Activated CD8-positive, alpha-beta memory T cell treated with anti-CD3 and anti-CD28 coated beads, Interleukin-2, amount 10 ng/mL, durations not matched to agents 7 days and 5 days (primary cell): ENCODE measurements at places on chromosomes 5 and 9.

DNA sequence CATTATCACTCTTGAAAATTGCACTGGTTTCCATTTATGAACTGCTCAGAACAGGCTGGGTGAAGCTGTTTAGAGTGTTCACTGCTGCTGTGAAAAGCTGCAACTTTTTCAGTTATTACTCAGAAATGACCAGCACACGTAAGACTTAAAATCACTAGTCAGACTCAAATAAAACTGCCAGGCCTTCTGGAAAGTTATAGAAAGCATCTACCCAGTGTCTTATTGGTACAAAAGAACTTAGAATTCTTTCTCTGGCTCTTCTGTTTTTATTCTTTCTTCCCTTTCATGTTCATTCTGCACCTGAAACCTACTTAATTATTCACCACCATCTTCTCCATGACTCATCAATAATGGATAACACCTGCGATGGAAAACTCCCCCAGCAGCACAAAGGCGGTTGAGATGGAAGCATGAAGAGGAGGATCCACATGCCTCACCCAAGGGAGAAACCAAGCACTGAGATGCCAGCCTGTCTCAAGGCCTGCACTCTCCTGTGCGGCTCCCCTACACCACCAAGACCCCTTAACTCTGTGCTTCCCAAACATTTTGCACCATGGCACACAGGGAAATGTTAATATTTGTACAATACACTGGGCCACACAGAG, 171.9 kb downstream of the ENTREP1 start:
- no peak for DNase-seq

- DNase-seq: no peak
Observed at GRCh38 chr9:27073841-27074728, 34.9 kb upstream of the TEK start.

DNA sequence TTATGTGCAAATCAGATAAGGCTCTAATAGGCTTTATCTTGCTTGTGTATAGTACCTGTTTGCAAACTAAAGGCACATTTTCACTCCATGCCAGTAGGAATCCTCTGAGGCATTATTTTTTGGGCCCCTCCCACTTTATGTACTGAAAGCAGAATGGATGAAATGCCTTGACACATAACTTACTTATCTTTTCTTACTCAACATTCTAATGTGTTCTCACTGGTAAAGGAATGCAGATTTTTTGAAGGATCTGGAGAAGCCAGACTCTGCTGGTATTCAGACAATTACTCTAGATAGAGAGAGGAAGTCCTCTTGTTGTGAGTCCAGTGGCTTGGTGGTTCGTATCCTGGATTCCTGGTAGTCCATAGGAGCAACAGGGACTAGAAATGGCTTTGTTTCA, 336.7 kb downstream of the CCDC171 start:
- no peak for DNase-seq

DNA sequence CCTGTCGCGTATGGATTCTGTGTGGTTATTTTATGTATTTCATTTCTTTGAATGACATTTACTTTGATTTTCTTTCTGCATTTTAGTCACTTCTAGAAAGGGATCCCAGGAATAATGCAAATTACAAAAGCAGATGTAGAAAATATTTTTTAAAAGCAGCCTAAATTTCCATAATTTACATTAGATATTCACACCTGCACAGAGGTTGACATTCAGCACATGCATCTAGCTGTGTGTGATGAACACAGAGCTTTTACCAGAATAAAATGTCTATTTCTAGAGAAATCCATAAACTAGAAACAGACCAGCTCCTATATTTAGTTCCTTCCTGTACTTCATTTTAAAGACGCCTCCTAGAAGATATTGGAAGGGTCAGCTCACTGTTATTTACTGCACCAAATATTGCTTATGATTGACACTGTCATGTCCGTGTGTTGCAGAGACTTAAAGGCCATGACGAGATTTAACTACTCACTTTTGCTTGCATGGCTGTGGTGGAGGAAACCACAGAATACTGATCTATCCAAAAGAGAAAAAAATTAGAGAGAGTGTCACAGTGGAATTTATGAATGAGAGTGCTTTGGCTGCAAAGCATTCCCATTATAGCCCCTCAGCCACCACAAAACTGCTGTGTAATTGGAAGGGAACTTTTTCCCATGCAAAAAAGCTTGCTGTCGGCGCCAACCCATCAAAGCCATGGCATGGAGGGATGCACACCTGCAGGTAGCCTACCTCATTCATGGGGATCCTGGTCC, 58.1 kb downstream of the EBF1 start:
- no peak for DNase-seq

- no peak for DNase-seq
Observed at GRCh38 chr9:15722888-15723287, 170.0 kb downstream of the CCDC171 start.

GRCh38 chr5:156598964-156599363, 251.1 kb upstream of the PPP1R2B start:
- no peak for DNase-seq

DNA sequence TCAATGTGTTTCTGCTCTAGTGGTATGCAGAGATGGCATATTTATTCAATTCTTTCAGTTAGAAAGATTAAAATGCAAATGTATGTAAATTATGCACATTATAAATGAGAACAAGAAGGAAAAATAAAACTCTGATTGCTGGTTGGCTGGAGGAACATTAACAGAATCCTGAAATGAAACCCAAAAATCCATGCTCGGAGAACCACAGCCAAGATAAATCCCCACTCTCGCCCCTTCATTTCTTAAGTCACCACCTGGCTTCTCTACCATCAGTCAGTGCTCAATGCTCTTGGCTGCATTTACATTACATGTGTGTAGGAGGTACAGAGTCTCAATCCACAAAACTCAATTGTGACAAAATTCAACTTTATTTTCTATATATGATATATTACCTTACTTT, 184.9 kb downstream of the TRIM36 start:
- DNase-seq: no peak

GRCh38 chr5:135332519-135333150, 66.4 kb downstream of the MACROH2A1 start:
- DNase-seq: no peak

DNA sequence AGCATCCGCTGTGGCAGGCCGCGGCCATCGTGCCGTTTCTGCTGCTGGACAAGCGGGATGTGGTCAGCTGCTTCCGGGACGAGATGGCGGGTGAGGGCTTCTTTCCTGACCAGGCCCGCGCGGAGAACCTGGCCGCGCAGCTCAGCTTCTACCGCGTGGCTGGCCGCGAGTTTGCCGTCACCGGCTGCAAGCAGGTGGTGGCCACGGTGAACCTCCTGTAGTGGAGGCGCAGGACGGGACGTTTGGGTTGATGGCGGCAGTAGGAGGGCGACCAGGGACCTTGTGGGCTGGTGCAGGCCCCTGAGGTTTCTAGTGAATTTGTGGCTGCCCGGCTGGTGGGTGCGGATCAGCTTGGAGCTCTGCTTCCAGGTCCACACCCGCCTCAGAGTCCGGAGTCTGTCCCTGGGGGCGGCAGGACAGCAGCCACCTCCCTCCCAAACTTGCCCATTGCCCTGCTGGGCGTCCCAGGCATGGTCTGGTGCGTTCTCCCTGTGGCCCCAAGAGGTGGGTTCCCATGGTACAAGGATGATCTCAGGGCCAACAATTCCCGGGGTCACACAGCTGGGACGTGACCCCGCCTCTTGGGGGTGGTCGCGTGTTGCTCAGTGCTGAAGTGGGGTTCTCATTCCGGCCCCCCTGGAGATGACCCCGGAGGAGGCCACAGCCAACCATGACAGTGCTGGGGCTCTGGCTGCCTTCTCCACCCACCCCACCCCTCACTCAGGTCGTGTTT, 2.4 kb downstream of the TOR4A start:
- no peak for DNase-seq

DNA sequence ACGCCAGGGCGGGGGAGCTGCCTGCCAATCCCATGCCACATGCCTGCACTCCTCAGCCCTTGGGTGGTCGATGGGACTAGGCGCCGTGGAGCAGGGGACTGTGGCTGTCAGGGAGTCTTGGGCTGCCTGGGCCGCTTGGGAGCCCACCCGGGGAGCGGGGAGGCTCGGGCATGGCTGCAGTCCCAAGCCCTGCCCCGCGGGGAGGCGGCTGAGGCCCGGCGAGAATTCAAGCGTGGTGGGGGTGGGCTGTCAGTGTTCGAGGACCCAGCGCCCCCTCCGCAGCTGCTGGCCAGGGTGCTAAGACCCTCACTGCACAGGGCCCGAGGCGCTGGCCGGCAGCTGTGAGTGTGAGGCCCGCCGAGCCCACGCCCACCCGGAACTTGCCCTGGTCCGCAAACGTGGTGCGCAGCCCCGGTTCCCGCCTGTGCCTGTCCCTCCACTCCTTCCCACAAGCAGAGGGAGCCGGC, 83.2 kb upstream of the DMRTA1 start:
- DNase-seq: no peak

DNA sequence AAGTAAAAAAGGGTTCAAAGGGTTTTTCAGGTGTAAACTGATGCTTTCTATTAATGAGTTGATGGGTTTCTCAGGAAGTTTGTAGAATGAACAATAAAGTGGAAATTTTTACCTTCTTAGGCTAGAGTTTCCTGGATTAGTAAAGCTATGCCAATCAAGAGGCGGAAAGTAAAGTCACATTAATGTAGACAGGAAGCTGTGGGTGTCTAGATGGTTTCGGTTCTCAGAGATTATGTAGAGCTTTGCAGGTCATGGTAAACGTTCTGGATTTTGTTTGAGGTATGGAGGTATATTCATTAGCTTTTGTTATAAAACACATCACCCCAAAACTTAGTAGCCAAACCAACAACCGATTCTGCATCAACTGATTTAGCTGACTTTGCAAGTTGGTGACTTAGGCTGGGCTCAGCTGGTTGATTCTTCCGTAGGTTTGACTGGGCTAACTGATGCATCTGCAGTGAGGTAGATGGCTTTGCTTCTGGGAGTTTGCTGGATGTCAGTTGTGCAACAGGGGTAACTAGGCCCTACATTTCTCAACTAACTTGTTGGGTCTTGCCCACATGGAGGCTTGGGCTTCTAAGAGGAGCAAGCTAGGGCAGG, 273.8 kb downstream of the MSX2 start:
- DNase-seq: no peak

DNA sequence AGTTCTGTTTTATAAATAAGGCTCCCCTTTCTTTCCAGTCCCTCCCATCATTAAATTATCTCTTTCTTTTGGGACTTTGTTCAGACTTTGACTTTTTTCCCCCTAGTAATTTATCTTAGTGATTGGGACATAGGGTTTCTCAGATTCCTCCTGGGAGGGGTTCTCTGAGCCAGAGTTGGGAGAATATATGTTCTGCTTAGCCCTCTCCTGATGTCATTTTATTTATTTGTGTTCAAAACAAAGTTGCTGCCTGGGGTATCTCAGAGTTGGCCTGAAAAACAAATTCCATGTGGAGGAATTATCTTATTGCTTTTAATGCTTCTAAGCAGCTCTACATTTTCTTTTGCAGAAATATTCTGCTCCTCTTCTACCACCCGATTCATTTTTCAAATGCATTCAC, 211.0 kb downstream of the PCSK5 start:
- no peak for DNase-seq

GRCh38 chr5:154093142-154093532, 54.4 kb downstream of the MFAP3 start:
- no peak for DNase-seq

- peak; percentile 82 for DNase-seq
Observed at GRCh38 chr9:134390537-134390936, 64.3 kb downstream of the RXRA start.

DNA sequence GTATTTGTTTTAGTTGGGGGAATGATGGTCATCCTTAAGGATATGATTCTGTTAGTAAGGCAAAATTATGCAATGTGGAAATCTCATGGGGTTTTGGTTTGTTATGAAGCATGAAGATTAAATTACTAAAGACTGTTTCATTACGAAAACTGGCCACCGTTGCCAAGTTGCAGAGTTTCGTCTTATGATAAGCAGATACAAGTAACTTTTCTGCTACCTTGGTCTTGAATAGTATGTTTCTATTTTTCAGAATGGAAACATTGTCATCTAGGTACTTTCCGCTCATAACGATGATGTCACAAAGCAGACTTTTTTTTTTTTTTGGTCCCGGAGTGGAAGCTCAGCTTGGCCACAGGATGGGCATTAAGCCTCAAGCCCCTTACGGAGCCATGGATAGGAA, 4.2 kb downstream of the CCNI2 start:
- peak; percentile 54 for DNase-seq

- DNase-seq: no peak
Observed at GRCh38 chr9:85246541-85246940, 495.2 kb downstream of the AGTPBP1 start.

- DNase-seq: no peak
Observed at GRCh38 chr5:115022303-115022702, 147.4 kb downstream of the TRIM36 start.

DNA sequence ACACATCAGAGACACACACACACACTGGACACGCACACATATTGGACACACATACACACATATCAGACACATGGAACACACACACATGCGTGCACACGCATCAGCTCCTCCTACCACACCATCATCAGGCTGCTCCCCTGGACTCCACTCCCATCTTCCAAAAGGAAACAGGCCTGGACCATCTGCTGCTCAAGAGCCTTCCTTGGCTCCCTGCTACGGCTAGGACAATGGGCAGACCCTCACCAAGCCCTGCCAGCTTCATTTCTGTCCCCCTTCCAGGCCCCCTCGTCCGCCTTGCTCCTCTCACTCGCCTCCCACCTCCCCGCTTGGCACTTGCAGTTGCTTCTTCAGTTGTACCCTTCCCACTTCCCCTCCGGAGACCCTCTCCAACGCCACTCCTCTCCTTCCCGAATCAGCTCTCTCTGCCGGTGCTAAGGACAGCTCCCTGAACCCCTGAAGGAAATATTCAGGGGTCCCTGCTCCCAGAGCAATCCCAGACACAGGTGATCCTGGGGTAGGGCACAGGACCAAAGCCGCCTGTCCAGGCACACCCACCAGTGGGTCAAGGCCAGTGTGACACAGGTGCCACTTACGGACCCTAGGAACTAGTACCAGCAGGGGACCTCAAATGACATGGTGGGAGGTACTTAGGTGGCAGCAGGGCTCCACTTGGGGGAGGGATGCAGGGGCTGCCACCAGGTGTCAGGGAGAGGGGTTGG, 12.1 kb upstream of the LAMC3 start:
- no peak for DNase-seq

DNA sequence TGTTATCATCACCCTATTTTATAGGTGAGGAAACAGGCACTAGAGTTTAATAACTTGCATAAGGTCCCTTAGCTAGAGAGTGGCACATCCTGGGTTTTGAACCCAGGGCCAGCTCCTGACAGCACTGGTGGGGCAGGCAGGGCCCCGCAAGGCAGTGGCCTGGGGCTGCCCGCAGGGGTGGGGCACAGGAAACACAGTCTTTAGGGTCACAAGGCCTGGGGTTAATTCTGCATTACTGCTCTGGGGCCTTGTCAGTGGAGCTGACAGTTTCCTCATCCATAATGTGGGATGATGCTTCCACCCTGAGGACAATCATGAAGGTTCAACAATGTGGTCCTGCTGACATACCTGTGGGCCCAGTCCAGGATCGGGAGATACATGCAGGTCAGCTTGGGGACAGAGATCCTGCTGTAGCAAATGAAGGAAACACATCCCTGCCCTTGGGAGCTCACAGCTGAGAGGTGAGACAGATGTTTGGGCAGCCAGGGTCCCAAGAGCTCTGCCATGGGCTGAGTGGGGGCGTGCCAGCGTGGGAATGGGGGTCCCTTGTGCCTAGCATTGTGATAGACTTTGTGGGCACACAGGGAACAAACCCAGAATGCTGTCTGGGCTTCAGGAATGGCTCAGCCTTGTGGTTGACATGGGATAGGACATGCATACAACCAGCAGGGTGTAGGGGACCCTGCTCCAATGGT, 14.7 kb downstream of the FGF18 start:
- DNase-seq: no peak
